Lung (tissue), 17 donors: ENCODE measurements at places on chromosomes 2 and 18.

DNA sequence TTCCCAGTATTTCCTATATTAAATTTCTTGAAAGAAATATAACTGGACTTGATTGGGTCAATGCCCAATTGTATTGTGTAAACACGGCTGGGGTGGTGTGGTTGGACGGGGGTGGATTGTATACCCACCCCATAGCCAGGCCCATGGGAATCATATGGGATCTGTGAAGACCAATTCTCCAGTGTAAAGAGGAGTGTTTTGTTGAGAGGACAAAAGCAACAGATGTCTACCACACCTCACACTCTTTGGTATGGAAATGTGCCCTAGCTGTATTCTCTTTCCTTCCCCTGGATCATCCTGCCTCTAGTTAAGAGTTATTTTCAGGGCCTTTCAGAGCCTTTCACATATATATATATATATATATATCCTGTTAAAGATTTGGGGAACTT is 57.5 kb upstream of the TGIF1 start:
- no peak for DNase-seq

- peak; percentile 43 for DNase-seq
Measured at GRCh38 chr2:237558961-237559641, 7.3 kb upstream of the PRLH start.

GRCh38 chr2:192010073-192010472 is 163.2 kb upstream of the CAVIN2 start:
- no peak for DNase-seq

DNA sequence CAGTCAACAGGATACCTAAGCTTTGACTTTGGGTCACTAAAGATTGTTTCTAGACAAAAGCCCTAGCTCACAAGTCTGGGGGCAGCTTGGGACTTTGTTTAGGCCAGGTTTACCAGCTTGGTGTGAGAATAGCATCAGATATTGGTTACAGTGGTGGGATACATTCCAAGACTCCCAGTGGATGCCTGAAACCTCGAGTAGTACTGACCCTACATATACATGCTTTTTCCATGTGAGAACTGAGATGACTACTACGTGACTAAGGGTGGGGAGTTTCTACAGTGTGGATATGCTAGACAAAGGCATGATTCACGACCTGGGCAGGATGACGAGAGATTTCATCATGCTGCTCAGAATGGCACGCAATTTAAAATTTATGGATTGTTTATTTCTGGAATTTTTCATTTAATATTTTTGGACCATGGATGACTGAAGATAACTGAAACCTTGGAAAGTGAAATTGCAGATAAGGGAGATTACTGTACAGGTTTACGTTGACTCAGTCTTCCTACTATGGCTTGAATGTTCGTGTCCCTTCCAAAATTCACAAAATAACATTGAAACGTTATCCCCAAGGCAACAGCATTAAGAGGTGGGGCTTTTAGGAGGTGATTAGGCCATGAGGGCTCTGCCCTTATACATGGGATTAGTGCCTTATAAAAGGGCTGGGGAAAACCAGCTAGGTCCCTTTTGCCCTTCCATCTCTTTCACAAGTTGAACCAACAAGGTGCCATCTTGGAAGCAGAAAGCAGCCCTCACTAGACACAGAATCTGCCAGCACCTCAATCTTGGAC is 50.2 kb upstream of the CTAGE1 start:
- DNase-seq: no peak

DNA sequence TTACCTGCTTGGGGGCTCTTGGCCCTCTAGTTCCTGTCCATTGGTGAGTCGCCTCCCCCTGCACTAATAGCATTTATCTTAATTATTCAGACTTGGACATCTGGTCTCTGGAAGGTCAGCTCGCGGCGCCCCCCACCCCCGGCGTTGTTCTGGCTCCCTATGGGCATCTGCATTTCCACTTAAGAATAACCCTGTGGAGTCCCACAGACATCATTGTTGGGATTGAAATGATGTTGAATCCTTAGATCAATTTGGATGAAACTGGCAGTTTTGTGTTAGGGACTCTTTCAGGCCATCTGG is 313.8 kb upstream of the HS6ST1 start:
- no peak for DNase-seq

DNA sequence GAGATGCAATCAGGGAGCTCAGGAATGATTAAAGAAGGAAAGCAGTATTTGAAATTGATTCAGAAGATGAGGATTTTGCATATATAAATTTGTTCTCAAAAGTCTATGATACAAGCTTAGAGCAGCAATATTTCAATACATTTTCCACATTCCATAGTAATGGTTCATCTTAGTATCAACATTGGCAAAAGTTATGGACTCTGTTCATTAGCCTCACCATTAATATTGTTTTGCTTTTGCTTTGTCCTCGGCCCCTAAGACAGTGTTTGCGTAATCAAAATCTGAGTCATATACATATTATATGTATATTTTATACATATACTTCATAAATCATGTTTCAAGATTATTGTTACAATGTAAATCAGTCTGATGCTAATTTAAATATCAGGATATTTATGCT is 176.6 kb downstream of the CNTNAP5 start:
- DNase-seq: peak; percentile 4
